ENCODE measurements at places on chromosomes 3 and 15.

- DNase-seq = no peak
Observed at GRCh38 chr3:158671821-158672214, 630 bp downstream of the LXN start.

- no peak for DNase-seq
Observed at GRCh38 chr15:36659917-36660316, 80.5 kb downstream of the CDIN1 start.

DNA sequence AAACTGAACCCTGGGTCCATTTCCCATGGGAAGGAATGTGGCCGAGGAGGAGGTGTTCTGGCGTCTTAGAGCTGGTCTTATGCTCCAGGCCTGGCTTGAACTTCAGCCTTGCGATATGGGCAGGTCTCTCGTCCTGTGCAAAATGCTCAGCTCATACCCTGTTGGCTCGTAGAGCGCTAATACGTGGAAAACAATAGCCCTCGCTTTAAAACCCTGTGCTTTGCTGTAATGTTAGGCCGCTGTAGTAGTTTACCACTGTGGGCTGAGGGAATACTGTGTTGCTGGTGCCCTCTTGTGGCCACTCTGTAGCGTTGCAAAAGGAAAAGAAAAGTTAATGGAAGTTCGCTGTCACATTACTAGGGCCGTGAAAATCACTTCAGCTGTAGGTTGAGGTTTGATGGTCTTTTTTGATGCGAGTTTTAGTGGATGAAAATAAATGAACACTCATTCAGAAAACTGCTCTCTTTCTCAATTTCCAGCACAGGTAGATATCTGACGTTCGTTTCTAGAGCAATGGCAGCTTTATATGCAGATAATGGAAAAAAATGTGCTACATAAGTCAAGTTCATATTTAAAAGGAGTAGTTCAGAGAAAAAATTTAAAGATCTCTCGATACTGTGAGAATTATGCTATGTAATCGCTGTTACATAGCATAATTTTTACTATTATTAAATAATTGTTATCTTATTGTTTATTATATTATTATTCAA lies 92.9 kb downstream of the MCTP2 start:
- DNase-seq = peak; percentile 68

DNA sequence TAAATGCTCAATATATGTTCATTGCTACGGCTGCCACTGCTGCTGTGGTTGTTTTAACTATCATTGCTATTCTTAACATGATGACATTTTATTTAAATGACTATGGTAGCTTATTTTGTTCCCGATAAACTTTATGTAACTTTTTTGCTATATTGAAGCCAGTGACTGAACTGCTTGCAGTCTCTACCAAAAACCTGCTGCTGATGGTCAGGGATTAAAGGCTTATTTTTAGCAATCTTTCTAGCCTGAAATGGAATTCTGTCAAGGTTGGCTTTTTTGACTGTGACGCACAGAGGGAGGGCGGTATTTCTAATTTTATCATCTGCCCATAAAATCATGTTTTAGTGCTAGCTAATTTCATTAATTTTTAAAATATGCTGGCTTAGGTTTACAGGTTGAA lies 271.8 kb downstream of the KCNH8 start:
- DNase-seq = no peak

DNA sequence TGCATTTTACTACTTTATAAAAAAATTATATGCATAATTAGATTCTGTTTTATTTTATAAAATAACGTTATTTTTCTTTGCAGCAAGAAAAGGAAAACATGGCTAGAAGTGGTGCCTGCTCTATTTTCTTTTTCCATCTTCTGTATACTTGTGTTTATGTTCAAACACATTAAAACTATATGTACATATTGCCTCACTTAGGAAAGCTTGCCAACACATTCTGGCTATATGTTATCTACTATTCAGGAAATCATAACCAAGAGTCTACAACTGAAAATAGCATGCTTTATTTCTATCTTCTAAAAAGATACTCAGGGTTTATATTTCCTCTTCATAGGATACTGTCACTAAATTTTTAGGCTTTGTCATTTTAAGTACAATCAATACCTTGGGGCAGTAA lies 90.2 kb upstream of the KCNMB2 start:
- no peak for DNase-seq

DNA sequence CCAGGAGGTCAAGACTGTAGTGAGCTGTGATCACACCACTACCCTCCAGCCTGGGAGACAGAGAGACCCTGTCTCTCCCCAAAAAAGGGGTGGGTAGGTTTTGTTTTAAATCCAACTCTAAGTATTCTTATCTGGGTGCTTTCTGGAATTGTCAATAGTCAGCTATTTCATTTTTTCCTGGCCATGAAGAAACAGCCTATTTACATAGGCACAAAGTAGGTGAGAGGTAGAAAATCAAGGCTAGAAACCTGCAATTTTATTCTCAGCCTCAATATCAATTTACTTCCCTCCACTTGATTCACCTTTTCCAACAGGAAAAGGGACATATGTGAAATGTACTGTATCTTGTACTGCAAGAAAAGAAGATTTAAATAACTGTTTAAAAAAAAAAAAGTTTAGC lies 45.9 kb downstream of the CSNK1G1 start:
- no peak for DNase-seq

DNA sequence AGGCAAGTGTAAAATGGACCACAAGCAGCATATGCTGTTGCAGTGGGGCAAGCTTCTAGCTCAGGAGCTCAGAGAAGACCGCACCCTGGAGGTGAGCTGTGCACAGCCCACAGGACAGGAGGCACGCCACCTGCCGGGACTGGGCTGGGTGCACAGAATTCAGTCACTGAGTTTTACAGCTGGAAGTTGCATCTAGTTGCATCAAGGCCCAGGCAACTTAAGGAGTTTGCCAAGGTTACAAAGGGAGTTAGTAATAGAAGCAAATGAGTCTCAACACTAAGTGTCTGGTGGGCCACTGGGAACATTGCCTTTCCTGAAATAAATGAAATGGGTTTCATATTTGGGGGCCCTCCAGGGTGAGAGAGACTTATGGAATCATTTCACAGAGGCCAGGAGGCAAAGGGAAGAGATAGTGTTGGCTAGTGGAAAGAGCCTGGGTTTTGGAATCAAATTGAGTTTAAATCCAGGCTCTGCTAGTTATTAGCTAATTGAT lies 36.0 kb upstream of the TIMP4 start:
- DNase-seq = peak; percentile 5

- no peak for DNase-seq
Observed at GRCh38 chr3:86991840-86992435, 989 bp upstream of the VGLL3 start.

- no peak for DNase-seq
Observed at GRCh38 chr15:63879211-63879610, 45.5 kb upstream of the HERC1 start.

GRCh38 chr15:62940755-62941361 lies 101.7 kb upstream of the TPM1 start:
- no peak for DNase-seq

DNA sequence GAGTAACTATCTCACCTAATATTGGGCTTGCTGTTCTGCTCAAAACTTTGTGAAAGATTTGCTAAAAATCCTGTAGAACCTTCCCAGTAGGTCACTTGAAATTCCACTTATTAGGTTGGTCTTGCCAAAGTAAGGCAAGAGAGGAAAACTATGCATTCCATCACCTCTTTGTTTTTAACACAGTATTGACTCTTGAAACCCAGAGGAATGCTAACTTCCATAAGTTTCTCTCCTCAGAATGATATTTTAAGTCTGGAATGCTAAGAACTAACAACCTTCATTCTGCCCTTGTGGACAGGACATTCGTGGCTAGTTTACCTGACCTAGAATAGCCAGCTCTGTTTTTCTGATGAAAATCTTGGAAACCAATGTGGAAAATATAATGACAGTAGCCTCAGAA lies 154.5 kb downstream of the TMCO5A start:
- DNase-seq = no peak

- DNase-seq = peak; percentile 36
Observed at GRCh38 chr3:187006864-187007630, 76.7 kb downstream of the ST6GAL1 start.

GRCh38 chr3:43062040-43062563 lies 43.8 kb downstream of the POMGNT2 start:
- DNase-seq = no peak

DNA sequence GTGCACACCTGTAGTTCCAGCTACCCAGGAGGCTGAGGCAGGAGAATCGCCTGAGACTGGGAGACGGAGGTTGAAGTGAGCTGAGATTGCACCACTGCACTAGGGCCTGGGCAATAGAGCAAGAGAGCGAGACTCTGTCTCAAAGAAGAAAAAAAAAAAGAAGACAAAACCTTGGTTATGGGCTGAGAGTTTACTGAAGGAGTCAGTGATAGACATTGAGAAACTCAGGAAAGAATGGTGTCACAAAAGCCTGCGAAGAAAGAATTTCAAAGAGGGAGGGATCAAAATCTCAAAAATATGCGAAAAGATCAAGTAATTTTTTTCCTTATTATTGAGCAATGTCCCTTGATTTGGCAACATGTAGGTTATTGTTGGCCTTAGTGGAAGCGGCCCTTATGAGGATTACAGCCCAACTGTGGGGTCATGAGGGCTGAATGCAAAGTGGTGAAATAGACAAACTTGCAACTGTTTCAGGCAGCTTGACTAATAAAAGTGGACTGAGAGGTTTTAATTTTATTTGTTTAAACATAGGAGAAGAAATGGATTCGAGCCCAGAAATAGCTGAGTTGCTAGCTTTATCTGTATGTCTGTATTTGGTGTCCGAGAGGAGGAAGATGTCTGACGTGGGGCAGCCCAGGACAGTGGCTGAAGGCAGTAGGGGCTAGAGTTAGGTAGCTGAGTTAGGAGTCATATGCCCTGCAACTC lies 18.8 kb upstream of the CELF6 start:
- DNase-seq = no peak

DNA sequence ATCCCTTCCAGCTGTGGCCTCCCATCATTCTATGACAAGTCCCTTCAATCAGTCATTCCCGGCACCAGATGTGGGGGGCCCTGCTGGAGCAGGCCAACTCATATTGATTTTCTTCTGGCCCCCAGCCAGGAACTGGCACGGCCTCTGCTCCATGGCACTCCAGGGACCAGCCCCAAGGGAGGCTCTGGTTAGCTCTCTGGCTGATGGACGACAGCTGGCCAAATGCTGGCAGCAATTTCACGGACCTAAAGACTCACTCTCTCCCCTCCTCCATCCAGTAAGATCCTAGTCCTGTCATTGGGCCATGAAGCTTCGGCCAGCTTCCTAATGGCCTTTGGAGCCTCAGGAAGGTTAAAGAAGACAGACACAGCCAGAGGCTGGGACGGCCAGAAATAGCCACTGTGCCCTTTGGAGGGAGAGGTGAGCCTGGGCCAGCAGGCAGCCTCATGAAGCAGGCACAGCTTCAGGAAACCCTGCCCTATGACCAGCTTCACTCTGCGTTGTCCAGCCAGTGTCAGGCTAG lies 131.0 kb downstream of the MEX3B start:
- no peak for DNase-seq

GRCh38 chr3:106119614-106120082 lies 250.8 kb upstream of the CBLB start:
- DNase-seq = no peak

DNA sequence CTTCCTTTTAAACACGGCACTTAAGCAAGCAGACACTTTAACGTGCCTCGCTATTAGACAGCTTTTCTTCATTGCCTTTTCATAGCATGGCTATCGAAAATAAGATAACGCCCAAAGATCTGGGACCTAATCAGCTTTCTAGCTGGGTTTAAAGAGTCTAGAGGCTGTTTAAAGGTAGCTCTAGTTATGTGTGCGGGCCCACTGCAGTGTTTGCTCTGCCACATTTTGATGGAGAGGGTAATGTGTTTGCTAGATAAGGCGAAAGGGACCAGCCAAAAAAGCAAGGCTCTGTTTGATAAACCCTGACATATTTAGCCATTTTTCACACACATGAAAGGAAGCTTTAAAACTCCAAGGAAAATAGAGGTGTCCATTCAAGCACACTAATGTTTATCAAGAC lies 91.6 kb downstream of the NR2F2 start:
- DNase-seq = no peak

DNA sequence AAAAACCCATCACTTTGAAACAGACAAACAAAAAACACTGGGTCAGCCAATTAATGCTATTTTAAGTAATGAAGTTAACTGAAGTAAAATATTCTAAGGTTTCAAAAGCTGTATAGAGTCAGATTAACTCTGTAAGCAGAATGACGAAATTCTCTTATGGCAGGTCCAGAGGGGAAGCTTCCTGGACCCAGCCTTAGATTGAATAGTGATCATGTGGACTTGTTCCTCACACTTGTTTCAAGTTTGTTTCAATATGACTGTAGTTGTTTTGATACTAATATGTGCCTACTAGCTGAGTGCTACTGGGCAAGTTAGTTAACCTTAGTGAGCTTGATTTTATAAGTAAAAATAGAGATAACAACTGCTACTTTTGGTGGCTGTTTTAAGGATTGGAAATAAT lies 32.6 kb downstream of the PLS1 start:
- no peak for DNase-seq

GRCh38 chr3:188529228-188529627 lies 375.3 kb downstream of the LPP start:
- no peak for DNase-seq

GRCh38 chr15:58161436-58161930 lies 23.3 kb downstream of the AQP9 start:
- DNase-seq = no peak

DNA sequence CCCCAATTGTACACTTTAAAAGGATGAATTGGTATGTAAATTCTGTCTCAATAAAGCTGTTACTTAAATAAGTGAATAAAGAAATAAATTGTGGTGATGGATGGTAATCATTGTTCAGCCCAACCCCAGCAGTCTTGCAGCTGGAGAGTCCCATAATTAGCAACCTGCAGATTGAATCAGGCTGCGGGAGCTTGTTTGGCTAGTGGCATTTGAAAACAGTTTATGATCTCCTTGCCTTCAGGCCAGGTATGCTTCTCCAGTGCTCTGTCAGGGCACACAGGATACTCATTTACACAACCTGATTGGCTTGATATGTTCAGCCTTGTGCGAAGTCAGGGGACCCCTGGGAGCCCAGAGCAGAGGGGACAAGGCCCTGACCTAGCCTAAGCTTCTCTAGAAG lies 16.5 kb upstream of the TSEN2 start:
- no peak for DNase-seq

DNA sequence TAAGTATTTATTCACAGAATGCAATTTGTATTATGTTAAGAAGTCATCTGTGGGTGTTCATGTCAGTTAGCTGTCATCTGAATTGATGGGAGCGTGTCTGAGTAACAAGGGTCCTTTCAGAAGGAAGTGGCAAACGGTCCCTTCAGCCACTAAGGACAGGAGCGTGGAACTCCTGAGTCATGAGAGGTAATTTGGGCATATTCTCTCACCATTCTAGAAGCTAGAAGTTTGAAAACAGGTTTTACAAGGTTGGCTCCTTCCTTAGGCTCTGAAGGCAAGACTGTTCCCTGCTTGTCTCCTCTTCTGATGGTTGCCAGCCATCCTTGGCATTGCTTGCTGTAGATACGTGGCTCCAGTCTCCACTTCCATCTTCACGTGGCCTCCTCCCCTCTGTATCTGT lies 19.7 kb downstream of the ABHD2 start:
- DNase-seq = no peak

GRCh38 chr3:125186261-125186787 lies 26.2 kb downstream of the SLC12A8 start:
- no peak for DNase-seq

GRCh38 chr15:77053709-77054108 lies 17.2 kb downstream of the TSPAN3 start:
- DNase-seq = no peak

- DNase-seq = no peak
Observed at GRCh38 chr3:25817638-25818037, 27.7 kb downstream of the OXSM start.
